ENCODE measurements at places on chromosomes 16 and 17. TPM values are rescaled to one million over a fixed set of nuclear protein-coding genes. Genes with fewer than 3 reads are reported as not detected.

RPL27 gene
- total RNA-seq = 1,393 TPM

SMTNL2 gene
- not detected for total RNA-seq

PIRT gene
- total RNA-seq = not detected

C17orf50 gene
- not detected for total RNA-seq

MAF gene
- 48.3 TPM for total RNA-seq

KRTAP9-8 gene
- not detected for total RNA-seq

WSB1 gene
- total RNA-seq = 112 TPM

C1QTNF1 gene
- not detected for total RNA-seq

ZG16B gene
- total RNA-seq = 1.4 TPM

MRPL38 gene
- total RNA-seq = 87.8 TPM

TSPOAP1 gene
- total RNA-seq = 42.0 TPM

ESRP2 gene
- total RNA-seq = not detected

EPN3 gene
- total RNA-seq = not detected

TEKT3 gene
- total RNA-seq = not detected

KRTAP1-5 gene
- total RNA-seq = not detected

STXBP4 gene
- 5.4 TPM for total RNA-seq

G6PC1 gene
- not detected for total RNA-seq

SPNS2 gene
- total RNA-seq = 0.28 TPM

LGALS9B gene
- not detected for total RNA-seq

PRCD gene
- total RNA-seq = not detected

UTS2R gene
- 0.20 TPM for total RNA-seq
